ENCODE measurements at places on chromosomes 11 and 22.

- no peak for DNase-seq
These were observed 25.4 kb downstream of the CCKBR start for GRCh38 chr11:6285019-6285418.

- no peak for DNase-seq
These were observed 62.6 kb upstream of the PHF21B start for GRCh38 chr22:45072322-45072903.

DNA sequence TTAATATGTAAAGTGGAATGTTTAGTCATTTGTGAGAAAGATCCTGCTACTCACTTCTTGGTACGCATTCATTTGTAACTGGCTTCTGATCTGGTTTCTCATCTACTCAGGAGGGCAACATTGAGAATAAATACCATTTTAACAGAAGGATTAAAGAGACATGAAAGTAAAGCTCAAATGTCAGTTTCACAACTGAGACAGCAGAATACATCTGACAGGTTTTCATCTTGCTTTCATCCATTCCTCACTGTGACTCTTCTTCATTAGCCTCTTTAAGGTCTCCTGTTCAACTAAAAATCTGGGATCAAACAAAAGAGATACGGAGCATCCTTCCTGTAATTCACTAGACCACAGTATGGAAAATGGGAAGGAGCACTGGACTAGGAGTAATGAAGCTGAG lies 31.4 kb upstream of the CCDC89 start:
- no peak for DNase-seq

DNA sequence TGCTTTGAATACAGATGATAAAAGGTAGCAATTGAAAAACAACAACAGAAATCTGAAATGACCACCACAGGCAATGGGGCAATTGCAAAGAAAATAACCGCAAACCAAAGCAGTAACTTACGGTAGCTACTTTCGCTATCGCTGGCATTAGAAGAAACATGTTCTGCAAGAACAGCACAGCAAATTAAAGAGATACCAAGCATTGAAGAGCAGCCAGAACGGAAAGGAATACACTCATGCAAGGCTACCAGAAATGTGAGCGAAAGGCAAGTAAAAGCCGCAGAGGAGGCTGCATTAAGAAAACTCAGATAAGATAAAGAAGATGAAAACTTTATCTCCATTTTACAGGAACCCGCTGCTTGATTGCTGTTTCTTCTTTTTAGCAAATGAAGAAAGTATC lies 194.1 kb upstream of the CCDC90B start:
- no peak for DNase-seq

GRCh38 chr11:45102810-45103621 lies 43.4 kb upstream of the PRDM11 start:
- DNase-seq = no peak

GRCh38 chr11:12066056-12066798 lies 44.2 kb upstream of the MICAL2 start:
- no peak for DNase-seq

GRCh38 chr11:104343578-104343977 lies 179.6 kb upstream of the PDGFD start:
- DNase-seq = no peak

GRCh38 chr11:14819596-14819995 lies 72.4 kb downstream of the CYP2R1 start:
- no peak for DNase-seq

DNA sequence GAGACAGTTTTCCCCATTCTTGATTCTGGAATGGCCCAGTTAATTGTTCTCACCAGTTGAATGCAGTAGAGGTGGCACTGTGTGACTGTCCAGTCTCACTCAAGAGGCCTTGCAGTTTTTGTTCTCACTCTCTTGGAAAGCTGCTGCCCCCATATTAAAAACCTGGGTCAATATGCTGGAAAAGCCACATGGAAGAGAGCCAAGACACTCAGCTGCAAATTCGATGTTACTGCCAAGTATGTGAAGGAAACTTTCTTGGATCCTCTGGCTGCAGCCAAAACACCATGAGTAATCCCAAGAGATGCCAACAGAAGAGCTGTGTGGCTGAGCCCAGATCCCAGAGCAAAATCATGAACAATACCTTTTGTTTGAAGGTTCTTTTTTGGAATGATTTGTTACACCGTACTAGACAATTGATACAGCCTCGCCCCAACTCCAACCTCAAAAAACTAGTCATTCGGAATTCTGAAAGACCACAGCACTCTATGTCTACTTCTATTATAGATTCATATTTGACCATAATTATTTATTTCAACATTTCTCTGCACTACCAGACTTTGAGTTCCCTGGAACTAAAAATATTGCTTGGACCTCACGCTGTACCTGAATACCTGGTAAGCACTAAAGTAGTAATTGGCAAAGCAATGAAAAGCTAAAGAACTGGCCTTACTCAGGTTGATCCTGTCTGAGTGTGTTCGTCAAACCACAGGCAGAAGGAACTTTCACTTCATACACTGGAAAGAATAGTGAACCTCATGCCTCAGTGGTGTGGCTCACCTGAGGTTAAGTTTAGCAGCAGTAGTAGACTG lies 378.8 kb downstream of the ETS1 start:
- no peak for DNase-seq

GRCh38 chr22:35217527-35217926 lies 39.8 kb upstream of the HMGXB4 start:
- no peak for DNase-seq

GRCh38 chr11:24496736-24497725 lies at the start of gene LUZP2:
Gene LUZP2, plus strand, starts transcription at chr11:24497053.
- no peak for DNase-seq

All from NCI-H2107 (cell line).